ENCODE measurements at places on chromosomes 4 and X.

DNA sequence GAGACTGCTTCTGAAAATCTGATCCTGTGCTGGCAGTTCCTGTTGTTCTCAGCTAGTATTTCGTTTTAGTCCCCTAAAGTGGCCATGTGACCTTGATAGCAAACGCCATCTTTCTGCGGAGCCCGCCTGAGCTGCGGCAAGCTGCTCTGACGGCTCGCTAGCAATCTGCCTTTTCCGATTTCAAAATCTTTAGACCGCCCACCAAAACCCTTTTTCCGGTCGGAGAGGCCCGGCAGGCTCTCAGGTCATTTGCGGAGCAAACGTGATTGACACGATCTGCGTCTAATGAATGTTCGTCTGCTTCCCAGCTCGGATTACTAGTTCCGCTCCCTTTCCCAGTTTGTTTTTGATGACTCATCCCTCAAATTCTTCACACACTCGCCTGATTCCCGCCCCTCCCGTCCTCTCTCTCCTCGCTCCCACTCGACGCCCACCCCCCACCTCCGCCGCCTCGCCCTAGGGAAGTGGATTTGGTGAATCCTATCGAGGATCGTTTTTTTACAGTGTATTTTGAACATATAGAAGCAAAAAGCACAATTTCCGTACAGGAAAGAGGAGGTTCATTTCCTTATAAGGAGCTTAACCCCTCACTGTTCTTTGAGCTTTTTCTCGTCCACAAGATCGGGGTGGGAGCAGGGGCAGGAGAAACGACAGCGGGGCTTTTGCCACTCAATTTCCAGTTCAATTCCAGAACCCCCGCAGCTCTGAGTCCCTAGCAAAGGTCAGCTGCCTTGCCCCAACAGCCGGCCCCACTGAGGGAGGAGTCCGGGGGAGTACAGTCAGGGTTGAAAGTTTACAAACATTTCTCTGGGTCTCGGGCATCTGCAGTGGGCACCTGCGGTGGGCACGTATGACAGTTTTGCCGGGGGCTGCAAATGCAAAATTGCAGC, 37.5 kb downstream of the NLGN3 start:
- DNase-seq: peak; percentile 66

GRCh38 chr4:122879001-122879400, 43.4 kb downstream of the NUDT6 start:
- no peak for DNase-seq

GRCh38 chr4:47668810-47669408, 169.0 kb downstream of the CORIN start:
- no peak for DNase-seq

DNA sequence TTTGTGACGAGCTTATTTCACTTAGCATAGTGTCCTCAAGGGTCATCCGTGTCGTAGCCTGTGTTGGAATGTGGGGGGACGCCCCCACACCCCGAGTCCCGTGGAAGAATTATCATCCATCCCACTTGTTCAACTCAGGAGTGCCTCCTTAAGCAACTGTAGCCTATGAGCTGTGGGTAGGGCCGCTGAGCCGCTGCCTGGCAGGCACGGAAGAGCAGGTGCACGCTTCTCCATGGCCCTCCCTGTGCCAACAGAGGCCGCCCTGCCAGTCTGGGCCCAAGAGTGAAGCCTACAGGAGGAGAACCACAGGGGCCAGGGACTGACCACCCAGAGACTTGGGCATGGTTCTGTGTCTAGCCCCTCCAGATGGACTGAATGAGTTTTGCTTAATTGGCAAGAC, 2.3 kb upstream of the RGS12 start:
- DNase-seq: no peak

DNA sequence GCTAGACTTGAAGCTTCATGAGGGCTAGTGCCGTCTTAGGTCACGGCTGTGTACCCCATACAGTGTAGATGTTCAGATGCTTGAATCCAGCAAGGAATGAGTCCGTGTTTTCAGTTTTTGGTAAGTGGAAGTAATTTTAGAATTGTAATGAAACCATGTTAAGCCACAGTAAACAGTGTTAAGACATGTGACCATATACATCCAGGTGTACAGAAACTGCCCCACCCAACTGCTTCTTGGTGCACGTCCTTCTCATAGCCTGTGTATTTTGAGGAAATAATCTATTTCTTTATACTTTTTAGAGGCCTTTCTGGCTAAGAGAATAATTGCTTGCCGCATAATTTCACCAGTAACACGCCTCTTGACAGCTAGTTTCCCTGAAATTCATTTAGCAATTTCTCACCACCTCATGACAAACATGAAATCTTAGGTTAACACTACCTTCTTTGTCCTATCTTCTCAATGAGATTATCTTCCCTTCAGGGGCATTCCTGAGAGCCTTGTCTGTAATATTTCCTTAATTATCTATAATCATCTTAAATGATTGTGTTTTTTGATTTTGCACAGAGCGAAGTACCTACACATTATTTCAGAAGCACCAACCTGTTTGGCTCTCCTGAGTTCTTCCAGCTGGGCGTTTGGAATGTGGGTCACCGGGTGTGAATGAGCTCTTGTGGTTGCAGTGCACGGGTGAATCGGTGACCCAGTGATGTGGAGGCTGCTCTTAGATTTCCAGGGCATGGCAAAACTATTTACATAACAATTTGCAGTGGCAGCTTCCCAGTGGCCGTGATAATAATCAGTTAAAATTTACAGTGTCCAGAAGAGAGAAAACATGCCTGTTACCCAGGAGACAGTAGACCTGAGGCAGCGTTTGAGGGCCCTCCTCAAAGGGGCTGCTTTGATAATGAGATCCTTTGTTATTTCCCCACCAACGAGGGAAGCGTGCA, 50.2 kb upstream of the TADA2B start:
- DNase-seq: no peak

GRCh38 chr4:113141901-113142346, 92.5 kb downstream of the ANK2 start:
- no peak for DNase-seq

GRCh38 chrX:97401154-97401553, 517.4 kb downstream of the RPA4 start:
- no peak for DNase-seq

DNA sequence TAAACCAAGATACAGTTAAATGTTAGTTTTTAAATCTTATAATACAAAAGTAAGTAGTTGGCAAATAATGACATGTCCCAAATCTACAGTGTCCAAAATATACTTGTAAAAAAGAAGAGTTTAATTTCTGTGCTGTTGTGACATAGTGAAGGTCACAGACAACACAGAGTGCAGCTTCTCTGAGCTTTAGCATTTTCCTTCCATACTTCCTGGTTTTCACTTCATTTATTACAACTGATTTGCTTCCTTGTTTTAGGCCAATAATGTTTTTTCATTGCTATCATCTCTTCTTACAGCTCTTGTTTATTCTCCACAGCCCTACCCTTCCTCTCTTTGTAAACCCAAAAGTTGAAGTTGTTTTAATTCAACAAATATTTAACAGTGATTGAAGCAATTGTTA, 132.4 kb upstream of the TET2 start:
- DNase-seq: no peak

- DNase-seq: no peak
Observed at GRCh38 chr4:167537761-167538160, 303.5 kb upstream of the SPOCK3 start.

DNA sequence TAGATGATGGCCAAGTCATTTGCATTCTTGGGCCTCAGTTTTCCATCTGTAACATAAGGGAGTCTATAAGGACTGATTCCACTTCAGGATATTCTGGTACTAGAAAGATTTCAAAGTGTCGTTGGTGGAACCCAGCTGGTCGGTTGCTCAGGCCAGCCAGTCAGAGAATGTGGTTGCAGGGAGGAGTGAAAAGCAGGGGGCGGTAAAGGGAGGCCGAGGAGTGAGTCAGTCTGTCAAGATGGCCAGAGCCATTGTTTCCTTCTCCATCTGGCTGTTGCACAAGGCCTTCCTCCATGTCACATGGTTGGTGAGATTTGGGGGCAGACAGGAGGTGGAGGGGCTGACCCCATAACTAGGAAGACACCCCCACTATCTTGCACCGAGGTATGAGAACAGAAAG, 38.2 kb downstream of the STARD8 start:
- DNase-seq: no peak

DNA sequence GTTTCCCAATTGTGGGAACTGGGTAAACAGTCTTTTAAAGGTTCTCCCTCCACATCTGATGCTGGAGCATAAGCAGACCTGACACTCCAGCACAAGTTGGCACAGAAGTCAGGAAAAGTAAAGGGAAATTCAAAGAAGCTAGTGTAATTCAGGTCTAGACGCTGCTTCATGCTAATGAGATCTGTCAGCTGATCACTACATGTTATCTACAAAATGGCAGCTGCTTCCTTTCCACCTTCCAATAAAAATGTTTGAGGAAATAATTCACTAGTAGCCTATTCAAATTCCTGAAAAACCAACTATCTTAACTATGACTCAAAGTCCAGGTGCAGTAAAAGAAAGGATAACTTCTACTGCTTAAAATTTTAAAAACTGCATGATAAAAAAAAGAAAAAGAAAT, 29.3 kb downstream of the DCAF8L2 start:
- DNase-seq: no peak

GRCh38 chr4:61407642-61408618, 207.8 kb downstream of the ADGRL3 start:
- no peak for DNase-seq

- DNase-seq: no peak
Observed at GRCh38 chr4:30721185-30722091, 1.3 kb downstream of the PCDH7 start.

DNA sequence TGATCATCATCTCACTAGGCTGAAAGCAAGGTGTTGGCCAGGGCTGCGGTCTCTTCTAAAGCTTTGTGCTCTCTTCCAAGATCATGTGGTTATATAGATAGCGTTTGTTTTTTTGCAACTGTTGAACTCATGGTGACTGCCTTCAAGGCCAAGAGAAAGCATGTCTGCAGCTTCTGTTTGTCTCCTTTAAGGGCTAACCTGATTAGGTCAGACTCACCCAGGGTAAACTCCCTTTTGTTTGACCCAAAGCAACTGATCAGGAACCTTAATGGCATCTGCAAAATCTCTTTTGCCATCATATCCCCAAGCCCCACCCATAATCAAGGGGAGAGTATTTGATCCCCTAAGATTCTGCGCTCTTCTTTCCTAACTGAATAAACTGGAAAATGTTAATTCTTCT, 72.2 kb upstream of the ALG13 start:
- no peak for DNase-seq

DNA sequence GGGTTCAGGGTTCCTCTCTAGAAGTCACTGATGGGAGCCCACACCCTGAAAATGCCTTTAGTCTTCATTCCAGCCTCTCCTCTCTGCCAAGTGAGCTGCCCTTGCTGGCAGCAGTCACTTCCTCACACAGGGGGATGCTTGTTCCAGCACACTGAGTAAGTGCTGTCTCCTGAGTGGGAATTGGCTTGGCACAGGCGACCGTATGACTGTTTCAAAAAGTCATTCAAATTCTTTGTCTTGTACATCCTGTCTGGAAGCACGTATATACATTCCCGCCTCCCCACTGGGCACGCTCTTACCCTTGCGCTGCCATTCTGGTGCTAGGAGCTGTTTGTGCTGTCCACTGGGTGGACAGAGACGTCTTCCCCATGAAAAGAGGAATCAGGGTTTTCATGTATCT, 40.2 kb upstream of the CD99 start:
- no peak for DNase-seq

DNA sequence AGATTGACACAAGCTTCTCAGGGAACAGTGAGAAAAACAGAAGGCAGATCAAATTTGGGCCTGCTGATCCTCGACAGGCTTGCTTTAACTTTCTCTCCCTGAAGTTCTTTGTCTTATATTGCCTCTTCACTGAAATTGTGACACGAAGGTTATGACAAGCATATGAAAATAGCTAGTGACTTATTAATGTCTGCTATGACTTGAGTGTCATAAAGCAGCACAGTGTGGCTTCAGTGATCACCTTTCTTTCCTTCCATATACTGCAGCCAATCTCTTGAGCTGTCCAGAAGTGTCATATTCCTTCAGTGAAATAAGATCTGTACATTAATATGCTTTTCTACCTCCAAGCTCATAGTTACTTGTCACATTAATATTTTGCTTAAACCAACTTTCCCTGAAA, 870.2 kb downstream of the C4orf33 start:
- no peak for DNase-seq

GRCh38 chr4:59537246-59537886, 1662.8 kb upstream of the ADGRL3 start:
- DNase-seq: no peak

DNA sequence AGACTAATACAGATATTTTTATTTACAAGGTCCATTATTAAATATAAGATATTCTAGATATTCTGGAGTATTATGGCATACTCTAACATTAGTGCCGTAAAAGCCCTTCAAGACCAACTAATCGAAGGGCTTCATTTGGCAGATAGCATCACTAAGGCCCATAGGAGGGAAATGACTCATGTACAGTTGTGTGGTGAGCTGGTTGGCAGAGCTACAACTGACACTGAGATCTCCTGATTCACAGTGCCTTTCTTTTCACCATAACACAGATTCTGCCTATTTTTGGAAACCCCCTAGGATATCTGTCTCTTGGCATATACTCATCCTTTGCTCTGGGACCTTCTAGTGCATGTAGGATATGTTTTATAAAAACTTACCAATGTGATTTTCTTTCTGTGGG, 201.7 kb upstream of the AFF2 start:
- DNase-seq: no peak

DNA sequence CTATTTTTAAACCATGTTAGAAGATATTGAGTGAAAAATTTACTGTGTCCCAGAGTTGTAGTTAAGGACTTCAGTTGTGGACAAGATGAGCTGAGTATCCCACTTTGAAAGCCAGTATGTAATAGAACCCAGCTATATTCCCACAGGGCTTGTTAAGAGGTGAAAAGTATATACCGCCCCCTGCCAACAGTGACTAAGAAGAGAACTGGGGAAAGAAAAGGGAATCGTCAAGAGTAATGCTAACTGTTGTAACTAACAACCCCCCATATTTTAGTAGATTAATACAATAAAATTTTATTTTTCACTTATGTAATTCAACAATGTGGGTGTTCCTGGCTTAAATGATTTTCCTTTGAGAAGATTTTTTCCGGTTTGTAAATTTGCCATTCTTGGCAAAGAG, 250.4 kb upstream of the GIMD1 start:
- DNase-seq: no peak

- DNase-seq: no peak
Observed at GRCh38 chr4:184200296-184200695, 17.4 kb downstream of the ENPP6 start.

GRCh38 chr4:169604131-169604900, 8.1 kb downstream of the NEK1 start:
- no peak for DNase-seq

GRCh38 chr4:158857951-158858350, 89.1 kb downstream of the FNIP2 start:
- no peak for DNase-seq

- DNase-seq: no peak
Observed at GRCh38 chrX:40057405-40057804, 40.4 kb downstream of the BCOR start.

- no peak for DNase-seq
Observed at GRCh38 chr4:26141911-26142638, 178.7 kb upstream of the RBPJ start.

GRCh38 chr4:169135776-169136175, 125.7 kb upstream of the CBR4 start:
- no peak for DNase-seq
